ENCODE measurements at places on chromosomes 5 and 9. TPM values are rescaled to one million over a fixed set of nuclear protein-coding genes. Genes with fewer than 3 reads are reported as not detected.

GRCh38 chr5:51988634-51989033, 605.4 kb downstream of the ISL1 start:
- no peak for DNase-seq

DNA sequence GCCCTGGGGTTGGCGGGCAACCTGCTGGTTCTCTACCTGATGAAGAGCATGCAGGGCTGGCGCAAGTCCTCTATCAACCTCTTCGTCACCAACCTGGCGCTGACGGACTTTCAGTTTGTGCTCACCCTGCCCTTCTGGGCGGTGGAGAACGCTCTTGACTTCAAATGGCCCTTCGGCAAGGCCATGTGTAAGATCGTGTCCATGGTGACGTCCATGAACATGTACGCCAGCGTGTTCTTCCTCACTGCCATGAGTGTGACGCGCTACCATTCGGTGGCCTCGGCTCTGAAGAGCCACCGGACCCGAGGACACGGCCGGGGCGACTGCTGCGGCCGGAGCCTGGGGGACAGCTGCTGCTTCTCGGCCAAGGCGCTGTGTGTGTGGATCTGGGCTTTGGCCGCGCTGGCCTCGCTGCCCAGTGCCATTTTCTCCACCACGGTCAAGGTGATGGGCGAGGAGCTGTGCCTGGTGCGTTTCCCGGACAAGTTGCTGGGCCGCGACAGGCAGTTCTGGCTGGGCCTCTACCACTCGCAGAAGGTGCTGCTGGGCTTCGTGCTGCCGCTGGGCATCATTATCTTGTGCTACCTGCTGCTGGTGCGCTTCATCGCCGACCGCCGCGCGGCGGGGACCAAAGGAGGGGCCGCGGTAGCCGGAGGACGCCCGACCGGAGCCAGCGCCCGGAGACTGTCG, 976 bp downstream of the RXFP3 start:
- DNase-seq: no peak

The MTMR12 gene
- 16.7 TPM for total RNA-seq

DNA sequence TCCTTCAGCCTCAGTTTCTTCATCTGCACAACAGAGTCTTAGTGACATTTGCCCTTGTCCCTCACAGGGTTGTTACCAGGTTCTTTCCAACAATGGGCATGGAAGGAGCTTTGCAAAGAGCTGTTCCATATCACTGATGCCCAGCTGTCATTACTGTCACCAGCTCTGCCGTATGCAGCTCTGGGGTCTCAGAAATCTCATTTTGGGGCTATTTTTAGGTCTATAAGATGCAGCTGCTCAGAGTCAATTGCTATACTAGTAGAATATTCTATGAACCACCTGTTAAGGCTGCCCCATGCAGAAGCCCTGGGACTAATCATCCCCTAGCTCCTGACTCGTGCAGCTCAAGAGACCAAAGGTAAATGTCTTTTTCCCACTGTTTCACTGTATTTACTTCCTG, 105.1 kb upstream of the TNPO1 start:
- DNase-seq: no peak

GRCh38 chr5:88885002-88885401, 2.0 kb upstream of the MEF2C start:
- DNase-seq: peak; percentile 10

GRCh38 chr9:36037549-36038122, 923 bp downstream of the RECK start:
- DNase-seq: peak; percentile 24

DNA sequence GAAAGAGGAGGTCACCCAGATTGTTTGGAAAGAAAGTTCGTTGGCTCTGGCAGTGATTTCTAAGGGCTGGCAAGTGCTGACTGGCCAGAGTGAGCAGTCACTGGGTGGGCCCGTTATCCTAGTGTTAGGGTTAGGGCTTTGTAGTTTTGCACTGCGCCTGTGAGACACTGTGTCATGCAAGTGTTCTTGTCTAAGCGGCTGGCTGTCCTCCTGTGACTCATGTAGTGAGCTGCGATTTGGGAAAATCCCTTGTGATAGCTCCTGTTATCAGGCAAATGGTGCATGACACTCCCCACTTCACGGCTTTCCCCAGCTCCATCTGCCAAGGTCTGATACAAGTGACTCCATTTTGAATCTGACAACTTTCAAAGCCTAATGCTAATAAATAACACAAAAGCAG, 526.0 kb upstream of the ADAMTS16 start:
- DNase-seq: no peak

DNA sequence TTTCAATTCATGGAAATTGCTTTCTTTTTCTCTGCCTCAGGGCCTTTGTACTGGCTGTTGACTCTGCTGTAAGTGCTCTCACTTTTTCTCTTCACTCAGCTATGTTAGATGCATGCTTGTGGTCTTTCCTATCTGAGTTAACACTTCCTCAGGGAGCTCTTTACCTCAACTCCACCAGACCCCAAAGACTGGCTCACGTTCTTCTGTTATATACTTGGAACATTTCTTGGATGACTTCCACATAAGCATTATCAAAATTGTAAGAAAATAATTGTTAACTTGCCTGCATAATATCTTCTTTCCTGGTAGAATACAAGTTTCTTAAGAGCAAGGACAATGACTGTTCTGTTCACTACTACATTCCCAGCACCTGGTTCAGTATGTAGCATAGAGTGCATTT, 455.9 kb downstream of the EBF1 start:
- no peak for DNase-seq

The PLAC8L1 gene
- total RNA-seq: 0.82 TPM

The ACTBL2 gene
- not detected for total RNA-seq
